ENCODE measurements at places on chromosomes 1 and 21. TPM values are rescaled to one million over a fixed set of nuclear protein-coding genes. Genes with fewer than 3 reads are reported as not detected.

The RXFP4 gene
- not detected for total RNA-seq

The FCRL1 gene
- not detected for total RNA-seq

The C1orf167 gene
- not detected for total RNA-seq

The KRTAP19-3 gene
- not detected for total RNA-seq

The REN gene
- total RNA-seq, result 0.29 TPM

The ARHGEF16 gene
- not detected for total RNA-seq

The CNKSR1 gene
- total RNA-seq, result 0.12 TPM

The SYT14 gene
- total RNA-seq, result 1.1 TPM

The TTC24 gene
- not detected for total RNA-seq

The RCAN1 gene
- total RNA-seq, result 43.9 TPM

The TNFSF4 gene
- total RNA-seq, result 1.3 TPM

The RGS16 gene
- 4.1 TPM for total RNA-seq

The LHX8 gene
- total RNA-seq, result 8.6 TPM

The C1orf141 gene
- total RNA-seq, result not detected

The F13B gene
- total RNA-seq, result not detected

The PTPRC gene
- 0.98 TPM for total RNA-seq

The KCNT2 gene
- not detected for total RNA-seq

The UBQLN4 gene
- total RNA-seq, result 19.6 TPM

The KRTAP7-1 gene
- total RNA-seq, result not detected

The DDI2 gene
- total RNA-seq, result 4.4 TPM

The HCRTR1 gene
- total RNA-seq, result not detected

The IFI44L gene
- 5.4 TPM for total RNA-seq

The DDR2 gene
- total RNA-seq, result 58.2 TPM

The SLC35F3 gene
- total RNA-seq, result 4.9 TPM

The KIRREL1 gene
- total RNA-seq, result 77.3 TPM

The KIFAP3 gene
- total RNA-seq, result 53.0 TPM

The LRRIQ3 gene
- total RNA-seq, result 2.0 TPM

The LIN28A gene
- not detected for total RNA-seq

The ZNF644 gene
- total RNA-seq, result 59.8 TPM

The IGSF5 gene
- total RNA-seq, result not detected

Data from RPMI7951 (cell line).